ENCODE measurements at places on chromosomes 13 and 19.
A peak's percentile ranks its signal among the peaks of the same experiment; 100 is the strongest.

- peak; percentile 34 for DNase-seq
These were observed 2.2 kb downstream of the BST2 start for GRCh38 chr19:17402982-17403855.

DNA sequence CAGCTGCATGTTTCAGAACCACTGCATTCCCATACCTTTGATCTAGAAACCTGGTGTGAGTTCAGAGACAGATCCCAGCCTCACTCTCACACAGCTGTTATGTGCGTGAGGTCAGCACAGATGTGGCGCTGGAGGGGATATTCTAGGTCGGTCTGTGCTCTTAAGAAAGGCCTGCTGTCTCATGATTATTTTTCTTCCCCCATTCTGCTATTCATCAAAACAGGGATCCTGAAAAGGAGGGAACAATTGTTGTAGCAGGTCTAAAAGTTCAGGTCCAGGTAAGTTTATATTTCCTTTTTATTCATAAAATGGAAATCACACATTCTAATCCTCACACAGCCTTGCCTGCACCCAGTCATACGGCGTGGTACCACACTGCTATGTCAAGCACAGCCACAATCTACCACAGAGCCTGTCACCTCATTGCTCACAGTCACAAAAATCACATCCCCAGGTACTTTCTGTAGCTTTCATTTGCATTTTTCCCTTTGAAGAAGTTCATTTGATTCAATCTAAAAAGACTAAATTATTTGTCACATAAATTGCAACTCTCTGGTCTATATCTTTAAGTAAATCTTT lies 867 bp downstream of the ZNF546 start:
- no peak for DNase-seq

DNA sequence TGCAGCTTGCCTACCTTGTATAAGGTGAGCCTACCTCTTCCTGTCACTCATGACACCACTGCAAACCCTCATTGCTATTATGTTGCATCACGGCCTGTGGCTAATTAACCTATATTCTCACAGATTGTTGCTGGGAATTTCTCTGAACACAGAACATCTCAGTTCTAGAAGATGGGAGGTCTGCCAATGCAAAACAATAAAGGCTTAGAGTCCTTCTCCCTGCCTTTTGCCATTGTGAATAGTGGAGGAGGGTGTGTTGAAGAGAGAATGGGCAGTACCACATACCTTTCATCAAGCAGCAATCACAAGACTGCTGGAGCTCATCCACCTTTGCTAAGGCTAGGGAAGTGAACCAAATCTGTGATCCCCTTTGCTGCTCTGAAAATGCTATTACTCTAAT lies 34.4 kb downstream of the WDFY2 start:
- DNase-seq: no peak

DNA sequence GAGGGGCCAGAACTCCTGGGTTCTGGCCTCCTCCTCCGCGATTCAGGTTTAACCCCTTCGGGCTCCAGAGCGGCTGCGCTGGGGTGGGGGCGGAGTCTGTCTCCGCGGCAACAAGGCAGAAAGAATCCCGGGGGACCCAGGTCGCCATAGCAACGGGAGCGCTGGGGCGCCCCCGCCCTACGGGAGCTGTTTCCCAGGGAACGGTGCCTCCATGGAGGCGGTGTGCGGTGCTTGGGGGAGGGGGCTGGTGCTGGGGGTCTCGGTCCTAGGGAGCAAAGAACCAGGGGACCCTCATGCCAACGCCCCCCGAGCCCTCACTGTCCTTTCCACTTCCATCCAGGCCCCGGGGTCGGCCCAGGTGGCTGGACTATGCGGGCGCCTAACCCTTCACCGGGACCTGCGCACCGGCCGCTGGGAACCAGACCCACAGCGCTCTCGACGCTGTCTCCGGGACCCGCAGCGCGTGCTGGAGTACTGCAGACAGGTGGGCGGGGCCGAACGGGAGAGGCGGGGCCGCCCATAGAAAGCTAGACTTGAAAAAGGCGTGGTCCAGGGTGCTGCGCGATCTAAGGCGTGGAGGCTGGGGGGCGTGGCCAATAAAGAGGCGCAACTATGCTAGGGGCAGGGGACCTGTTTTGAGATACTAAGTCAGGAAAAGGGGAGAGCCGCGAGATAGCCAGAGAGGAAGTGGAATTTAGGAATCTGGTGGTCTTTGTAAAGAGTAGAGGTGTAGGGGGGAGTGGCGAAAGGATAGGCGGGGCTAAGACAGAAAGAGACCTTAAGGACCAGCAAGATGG lies 1.2 kb downstream of the APLP1 start:
- DNase-seq: peak; percentile 85

DNA sequence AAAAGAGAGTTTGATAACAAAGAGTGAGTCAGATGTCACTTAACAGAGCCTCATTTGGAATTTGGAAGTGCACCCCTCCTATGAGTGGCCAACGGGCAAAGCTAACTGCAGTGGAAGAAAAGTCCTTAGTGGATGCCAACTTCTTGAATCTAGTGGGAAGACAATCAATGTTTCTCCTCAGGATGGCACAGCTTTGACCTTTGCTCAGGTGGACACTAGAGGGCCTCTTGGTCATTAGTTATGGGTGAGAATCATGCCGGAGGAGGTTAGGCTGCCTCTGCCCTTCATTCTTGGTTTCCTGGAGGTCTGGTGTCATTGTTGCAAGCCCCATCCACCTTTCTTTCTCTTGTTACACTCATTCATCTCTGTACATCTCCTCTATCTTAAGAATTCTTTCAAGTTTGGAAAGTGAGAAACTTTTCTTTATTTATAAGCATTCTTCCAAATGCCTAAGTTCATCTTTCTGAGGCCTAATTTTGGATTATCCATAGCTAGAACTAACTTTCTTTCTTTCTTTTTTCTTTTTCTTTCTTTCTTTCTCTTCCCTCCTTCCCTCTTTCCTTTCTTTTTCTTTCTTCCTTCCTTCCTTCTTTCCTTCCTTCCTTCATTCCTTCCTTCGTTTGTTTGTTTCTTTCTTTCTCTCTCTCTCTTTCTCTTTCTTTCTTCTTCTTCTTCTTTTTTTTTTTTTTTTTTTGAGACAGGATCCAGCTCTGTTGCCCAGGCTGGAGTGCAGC lies 327.2 kb upstream of the TSHZ3 start:
- DNase-seq: no peak

- peak; percentile 33 for DNase-seq
These were observed 15.3 kb downstream of the RAB3D start for GRCh38 chr19:11324079-11324661.

- peak; percentile 74 for DNase-seq
These were observed 1.3 kb downstream of the RFX2 start for GRCh38 chr19:6108721-6109633.

- DNase-seq: no peak
These were observed 137.8 kb upstream of the TSC22D1 start for GRCh38 chr13:44713788-44714469.

- no peak for DNase-seq
These were observed 123.1 kb downstream of the CDK8 start for GRCh38 chr13:26377038-26377437.
